Esophagus mucosa (tissue), 1 donor: ENCODE measurements at places on chromosomes 16 and 17. TPM values are rescaled to one million over a fixed set of nuclear protein-coding genes. Genes with fewer than 3 reads are reported as not detected.

The KCNH4 gene
- not detected for total RNA-seq

GRCh38 chr16:60151987-60152386, 1417.9 kb upstream of the GOT2 start:
- ATAC-seq: no peak

DNA sequence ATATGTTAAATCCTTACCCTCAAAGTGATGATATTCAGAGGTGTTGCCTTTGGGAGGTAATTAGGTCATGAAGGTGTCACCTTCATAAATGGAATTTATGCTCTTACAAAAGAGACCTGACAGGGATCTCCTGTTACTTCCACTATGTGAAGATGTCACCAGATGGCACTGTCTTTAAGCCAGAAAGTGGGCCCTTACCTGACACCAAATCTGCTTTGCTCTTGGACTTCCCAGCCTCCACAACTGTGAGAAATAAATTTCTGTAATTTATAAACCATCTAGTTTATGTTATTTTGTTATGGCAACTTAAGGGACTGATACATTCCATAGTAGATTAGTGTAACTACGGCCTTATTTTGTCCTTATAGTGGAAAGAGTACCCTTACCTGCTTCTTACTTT, 358.3 kb upstream of the SALL1 start:
- no peak for ATAC-seq

DNA sequence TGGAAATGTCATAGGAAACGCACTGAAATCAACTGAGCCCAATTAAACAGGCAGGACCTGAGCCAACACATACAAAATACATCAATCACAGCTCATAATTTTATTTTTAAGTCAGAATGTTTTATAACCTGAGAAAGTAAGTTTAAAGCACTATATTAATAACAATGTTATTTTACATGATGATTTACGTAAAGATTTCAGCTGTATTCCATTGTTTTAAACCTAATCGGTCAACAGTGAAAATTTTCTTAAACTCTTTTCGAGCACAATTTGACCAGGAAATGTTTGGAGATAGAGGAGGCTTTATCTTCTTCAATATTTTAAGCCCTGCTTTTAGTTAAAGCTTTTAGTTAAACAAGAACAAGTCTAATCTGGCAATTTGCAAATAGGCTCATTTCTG, 201.8 kb upstream of the TOX3 start:
- no peak for ATAC-seq

- no peak for ATAC-seq
These were observed 23.8 kb downstream of the ADCY7 start for GRCh38 chr16:50289950-50290764.

- ATAC-seq: no peak
These were observed 3.7 kb upstream of the MSRB1 start for GRCh38 chr16:1946495-1947368.

DNA sequence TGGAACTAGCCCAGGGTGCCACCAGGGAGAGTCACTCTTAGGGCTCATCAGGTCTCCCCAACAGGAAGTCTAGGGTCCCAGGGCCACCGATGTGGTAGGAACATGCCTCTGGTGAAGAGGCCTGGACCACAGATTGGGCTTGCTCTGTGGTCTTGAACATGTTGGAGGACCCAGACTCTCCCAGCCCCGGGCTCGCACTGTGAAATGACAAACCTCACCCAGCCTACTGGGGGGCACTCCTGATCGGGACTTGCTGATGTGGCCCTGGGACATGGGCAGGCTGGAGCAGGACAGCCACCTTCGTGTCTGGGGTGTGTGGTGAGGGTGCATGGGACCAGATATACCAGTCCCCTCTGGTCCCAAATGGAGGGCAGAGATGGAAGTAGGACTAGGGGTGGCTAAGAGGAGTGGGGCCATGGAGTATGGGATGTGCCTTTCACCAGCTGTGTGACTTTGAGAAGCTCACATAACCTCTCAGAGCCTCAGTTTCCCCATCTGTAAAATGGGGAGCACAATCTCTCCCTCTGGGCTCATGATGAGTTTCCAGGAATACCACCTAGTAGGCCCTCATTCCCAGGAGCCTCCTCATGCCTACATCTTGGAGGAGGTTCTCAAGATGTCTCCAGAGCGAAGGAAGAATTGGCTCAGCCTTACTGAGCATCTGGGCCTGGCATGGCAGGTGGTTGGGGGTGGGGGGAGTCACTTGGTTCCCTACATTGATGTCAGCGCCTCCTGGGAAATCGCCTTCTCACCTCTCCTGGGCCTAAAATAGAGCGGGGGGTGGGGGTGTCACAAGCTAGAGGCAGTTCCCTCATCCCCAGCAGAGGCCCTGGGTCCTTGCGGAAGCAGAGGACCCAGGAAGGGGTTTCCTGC, 1.5 kb upstream of the ADAM11 start:
- no peak for ATAC-seq

The GPR139 gene
- total RNA-seq: not detected

The PKMYT1 gene
- 16.9 TPM for total RNA-seq

DNA sequence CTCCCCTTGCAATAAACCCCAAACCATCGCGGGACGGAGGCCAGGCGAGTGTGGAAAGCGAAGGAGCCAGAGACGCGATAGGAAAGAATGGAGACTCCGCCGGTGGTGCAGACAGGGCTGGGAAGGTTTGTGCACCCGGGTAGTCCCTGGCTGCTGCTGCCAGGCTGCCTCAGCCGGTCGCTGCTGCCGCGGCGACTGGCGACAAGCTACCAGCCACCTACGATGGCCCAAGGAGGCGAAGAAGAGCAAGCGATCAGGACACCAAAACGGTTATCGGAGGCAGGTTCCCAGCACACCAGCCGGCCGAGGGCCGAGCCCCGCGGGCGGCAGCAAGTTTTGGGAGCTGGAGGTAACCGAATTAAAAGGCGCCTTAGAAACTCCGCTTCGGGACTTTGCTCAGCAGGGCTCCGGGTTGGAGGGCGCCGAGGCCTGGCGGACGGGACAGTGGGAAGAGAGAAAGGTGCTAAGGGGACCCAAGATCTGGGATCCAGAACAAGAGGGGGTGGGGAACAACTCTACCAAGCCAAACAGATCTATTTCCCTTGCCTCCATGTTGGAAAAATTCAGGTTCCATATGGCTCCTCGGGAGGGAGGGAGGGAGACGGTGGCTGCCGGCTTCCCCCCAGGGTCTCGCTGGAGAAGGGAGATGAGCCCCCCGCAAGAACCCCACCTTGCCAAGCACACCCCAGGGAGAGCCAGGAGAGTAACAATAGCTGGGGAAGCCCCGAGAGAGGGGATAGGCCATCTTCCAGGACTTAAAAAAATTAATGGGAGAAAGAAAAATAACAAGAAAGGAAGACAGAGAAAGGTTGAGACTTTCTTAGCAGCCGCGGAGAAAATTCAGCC, 9.7 kb upstream of the HOXB2 start:
- no peak for ATAC-seq

The MMP2 gene
- total RNA-seq: 18.5 TPM

The SEZ6L2 gene
- 2.9 TPM for total RNA-seq

- no peak for ATAC-seq
These were observed 20.1 kb upstream of the ZNF423 start for GRCh38 chr16:49875806-49876715.

GRCh38 chr17:38875477-38876075, 5.7 kb downstream of the LASP1 start:
- ATAC-seq: no peak

DNA sequence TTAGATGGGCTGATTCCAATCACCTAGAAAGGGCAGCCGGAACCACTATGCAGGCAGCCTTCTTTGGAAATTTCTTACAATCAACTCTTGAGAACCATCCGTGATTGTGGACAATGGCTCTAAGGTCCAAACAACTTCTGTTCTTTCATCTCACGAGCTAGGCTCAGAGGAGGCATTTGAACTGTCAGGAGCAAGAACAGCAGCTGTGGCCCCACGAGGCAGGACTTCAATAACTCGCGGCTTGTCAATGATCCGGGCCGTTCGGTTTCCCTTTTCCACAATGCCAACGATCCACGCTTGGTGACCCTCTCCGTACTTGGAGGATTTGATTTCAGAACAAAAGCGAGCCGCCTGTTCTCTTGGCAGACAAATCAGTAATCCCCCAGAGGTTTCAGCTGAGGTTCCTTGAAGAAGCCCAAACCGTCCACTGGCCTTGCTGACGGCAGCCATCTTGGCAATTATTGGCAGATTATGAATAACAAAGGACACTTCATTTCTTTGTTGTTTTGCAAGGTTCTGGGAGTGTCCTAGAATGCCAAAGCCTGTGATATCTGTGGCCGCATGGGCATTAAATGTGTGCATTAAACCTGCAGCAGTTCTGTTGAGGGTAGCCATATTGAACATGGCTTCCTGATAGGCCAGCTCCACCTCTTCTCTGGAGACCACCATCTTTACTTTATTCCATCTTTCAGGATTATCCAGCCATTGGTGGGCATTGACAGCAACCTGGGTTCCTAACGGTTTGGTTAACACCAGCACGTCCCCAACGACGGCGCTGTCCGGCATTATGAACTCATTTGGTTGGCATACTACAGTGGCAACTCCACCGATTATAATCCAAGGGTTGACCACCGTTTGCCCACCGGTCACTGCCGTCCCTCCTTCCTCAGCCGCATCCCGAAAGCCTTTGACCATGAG, 1.2 kb downstream of the SEPHS2 start:
- no peak for ATAC-seq

DNA sequence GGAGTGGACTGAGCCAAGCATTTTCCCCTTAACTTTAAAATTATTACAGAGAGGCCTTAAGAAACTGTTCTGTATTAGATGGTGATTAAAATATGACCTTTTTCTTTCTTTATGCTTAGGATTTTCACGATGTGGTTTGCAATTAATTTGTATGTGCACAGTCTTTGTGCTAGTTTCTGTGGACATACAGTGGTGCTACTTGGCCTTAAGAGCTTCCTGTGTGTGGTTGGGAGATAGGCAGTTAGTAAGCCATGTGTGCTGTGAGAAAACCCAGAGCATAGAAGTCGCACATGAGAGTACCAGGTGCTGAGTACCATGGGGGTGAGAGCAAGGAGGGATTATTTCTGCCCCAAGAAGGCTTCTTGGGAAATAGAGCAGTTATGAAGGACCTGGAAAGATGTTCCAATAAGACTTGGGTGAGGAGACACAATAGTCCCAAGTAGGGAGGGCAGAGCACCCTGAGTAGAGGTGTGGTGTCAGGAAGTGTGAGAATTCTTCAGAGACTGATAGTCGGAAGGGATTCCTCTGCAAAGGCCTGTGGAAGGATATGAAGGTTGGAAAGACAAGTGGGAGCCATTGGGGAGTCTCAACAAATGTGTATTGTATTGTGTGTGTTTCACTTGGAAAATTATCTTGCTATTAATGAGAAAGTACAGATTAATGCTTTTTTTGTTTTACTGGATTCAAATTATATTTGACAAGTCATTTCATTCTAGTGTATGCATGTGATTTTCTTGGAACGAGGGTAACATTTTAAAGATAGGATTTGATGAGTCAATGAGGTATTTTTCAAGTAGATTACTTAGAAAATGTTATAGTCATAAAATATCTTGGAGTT, 239.9 kb downstream of the PRKCA start:
- ATAC-seq: no peak

- no peak for ATAC-seq
These were observed 73.1 kb upstream of the AXIN2 start for GRCh38 chr17:65634533-65634932.

The NETO2 gene
- total RNA-seq: 12.0 TPM
